ENCODE measurements at places on chromosomes 12 and 14. TPM values are rescaled to one million over a fixed set of nuclear protein-coding genes. Genes with fewer than 3 reads are reported as not detected.

The BCDIN3D gene
- 5.3 TPM for polyA plus RNA-seq

DNA sequence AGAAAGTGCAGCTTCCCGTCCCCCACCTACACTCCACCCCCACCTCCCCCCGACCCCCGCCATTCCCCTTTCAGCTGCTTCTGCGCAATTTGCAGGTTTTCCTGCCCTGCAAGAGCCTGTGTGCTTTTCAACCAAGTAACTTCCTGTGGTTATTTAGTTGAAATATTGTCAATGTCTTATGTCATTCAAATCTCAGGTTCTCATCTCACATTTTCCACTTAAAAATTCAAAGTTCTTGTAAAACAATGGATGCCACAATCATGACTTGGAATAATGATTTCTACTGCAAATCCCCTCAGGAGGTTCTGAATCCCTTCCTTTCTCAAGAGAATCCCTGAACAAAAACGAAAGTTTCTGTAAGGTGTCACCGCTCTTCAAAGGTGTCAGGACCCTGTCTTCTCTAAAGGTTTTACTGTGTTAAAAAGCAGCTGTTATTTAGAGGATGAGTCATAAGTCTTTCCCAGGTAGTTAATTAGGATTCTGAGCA lies 31.6 kb downstream of the WBP11 start:
- peak overlapping the region; percentile 98 for H3K27ac ChIP-seq
- peak; percentile 66 for DNase-seq
- no peaks in the 10 kb centered on the region for H3K36me3 ChIP-seq
- H3K4me3 ChIP-seq: peak overlapping the region; percentile 54

The IL31 gene
- not detected for polyA plus RNA-seq

- no peak overlapping the region for H3K27ac ChIP-seq
- no peaks in the 10 kb centered on the region for H3K27me3 ChIP-seq
- H3K4me3 ChIP-seq: no peak overlapping the region
- H3K36me3 ChIP-seq: no peaks in the 10 kb centered on the region
Observed at GRCh38 chr12:109680264-109681005, 33.2 kb upstream of the FAM222A start.

- no peaks in the 10 kb centered on the region for H3K27me3 ChIP-seq
- no peak overlapping the region for H3K27ac ChIP-seq
- no peak overlapping the region for H3K4me3 ChIP-seq
- H3K36me3 ChIP-seq: no peaks in the 10 kb centered on the region
- DNase-seq: no peak
- H3K4me1 ChIP-seq: no peaks in the 10 kb centered on the region
Observed at GRCh38 chr14:32009221-32009975, 67.7 kb upstream of the ARHGAP5 start.

The TIGAR gene
- polyA plus RNA-seq: 2.7 TPM

GRCh38 chr12:38328306-38328895 lies 11.8 kb downstream of the ALG10B start:
- no peaks in the 10 kb centered on the region for H3K27me3 ChIP-seq
- DNase-seq: peak; percentile 41
- peaks cover 3% of the 10 kb centered on the region for H3K4me1 ChIP-seq
- no peak overlapping the region for H3K27ac ChIP-seq
- H3K4me3 ChIP-seq: no peak overlapping the region
- H3K36me3 ChIP-seq: no peaks in the 10 kb centered on the region

DNA sequence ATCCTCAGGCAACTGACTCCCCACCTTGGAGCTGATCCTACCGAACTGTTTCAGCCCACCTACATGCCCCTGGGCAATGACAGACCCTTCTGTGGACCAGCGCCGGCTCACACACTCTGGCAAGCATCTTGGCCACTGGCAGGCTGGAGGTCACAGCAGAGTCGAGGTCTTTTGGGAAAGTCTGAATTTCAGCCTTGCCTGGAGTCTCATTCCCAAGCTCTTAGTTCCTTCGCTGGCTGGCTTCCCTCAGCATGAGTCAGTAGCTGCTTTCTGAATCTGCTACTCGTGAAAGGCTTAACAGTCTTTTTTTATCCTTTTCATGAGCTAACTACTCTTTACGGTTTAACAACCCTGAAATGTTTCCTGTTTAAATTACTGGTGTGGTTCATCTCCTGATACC lies 44.5 kb downstream of the ASCL4 start:
- no peaks in the 10 kb centered on the region for H3K4me1 ChIP-seq
- H3K36me3 ChIP-seq: no peaks in the 10 kb centered on the region
- no peak for DNase-seq
- H3K27ac ChIP-seq: no peak overlapping the region
- no peaks in the 10 kb centered on the region for H3K27me3 ChIP-seq

The BDKRB2 gene
- not detected for polyA plus RNA-seq

DNA sequence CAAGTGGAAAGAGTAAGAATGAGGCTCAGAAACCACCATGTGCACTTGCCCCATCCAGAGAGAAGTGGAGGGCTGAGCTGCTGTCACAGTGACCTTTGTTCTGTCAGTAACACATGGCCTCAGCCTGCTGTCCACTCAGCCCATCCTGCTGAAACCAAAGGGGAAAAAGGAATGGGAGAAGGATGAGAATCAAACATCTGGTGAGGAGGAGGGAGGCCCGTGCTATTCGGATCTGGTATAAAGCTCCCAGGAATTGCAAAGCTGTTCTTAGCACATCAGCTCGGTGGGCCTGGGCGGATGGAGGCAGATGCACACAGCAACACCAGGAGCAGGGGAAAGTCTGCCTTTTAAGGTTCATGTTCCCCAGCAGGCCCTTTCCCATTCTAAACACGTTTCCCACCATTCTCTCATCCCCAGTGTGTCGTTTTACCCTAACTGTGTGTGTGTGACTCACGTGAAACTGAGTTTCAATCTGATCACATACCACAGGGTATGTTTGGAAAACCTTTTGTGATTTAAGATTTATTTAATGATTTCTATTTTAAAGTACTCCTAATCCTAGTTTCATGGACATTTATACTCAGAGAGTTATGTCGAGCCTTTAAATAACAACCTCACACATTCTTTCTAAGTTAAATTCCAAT lies 36.8 kb downstream of the RTRAF start:
- H3K27ac ChIP-seq: no peak overlapping the region
- no peak overlapping the region for H3K4me3 ChIP-seq
- peaks cover 3% of the 10 kb centered on the region for H3K4me1 ChIP-seq
- H3K36me3 ChIP-seq: no peaks in the 10 kb centered on the region
- no peaks in the 10 kb centered on the region for H3K27me3 ChIP-seq

The VSIG10 gene
- polyA plus RNA-seq: not detected

- no peak overlapping the region for H3K27ac ChIP-seq
- no peak for DNase-seq
- H3K4me1 ChIP-seq: no peaks in the 10 kb centered on the region
- no peaks in the 10 kb centered on the region for H3K27me3 ChIP-seq
- no peak overlapping the region for H3K4me3 ChIP-seq
Observed at GRCh38 chr14:33376510-33376909, 437.8 kb downstream of the NPAS3 start.

The LRP1-AS gene
- polyA plus RNA-seq: not detected

- H3K36me3 ChIP-seq: no peaks in the 10 kb centered on the region
- no peak overlapping the region for H3K4me3 ChIP-seq
- DNase-seq: no peak
- H3K27me3 ChIP-seq: no peaks in the 10 kb centered on the region
Observed at GRCh38 chr12:101231636-101232035, 21.6 kb upstream of the SLC5A8 start.

GRCh38 chr12:57145460-57146059 lies 1.9 kb downstream of the LRP1-AS start:
- DNase-seq: no peak
- H3K4me1 ChIP-seq: no peaks in the 10 kb centered on the region
- no peak overlapping the region for H3K27ac ChIP-seq
- H3K27me3 ChIP-seq: no peaks in the 10 kb centered on the region
- no peaks in the 10 kb centered on the region for H3K36me3 ChIP-seq

- peaks cover 45% of the 10 kb centered on the region for H3K36me3 ChIP-seq
- no peaks in the 10 kb centered on the region for H3K4me1 ChIP-seq
- DNase-seq: no peak
- no peaks in the 10 kb centered on the region for H3K27me3 ChIP-seq
- no peak overlapping the region for H3K27ac ChIP-seq
- H3K4me3 ChIP-seq: no peak overlapping the region
Observed at GRCh38 chr12:4308334-4308950, 12.6 kb upstream of the TIGAR start.

- no peaks in the 10 kb centered on the region for H3K4me1 ChIP-seq
- H3K27me3 ChIP-seq: no peaks in the 10 kb centered on the region
- H3K4me3 ChIP-seq: no peak overlapping the region
- H3K27ac ChIP-seq: no peak overlapping the region
- DNase-seq: no peak
- H3K36me3 ChIP-seq: no peaks in the 10 kb centered on the region
Observed at GRCh38 chr14:95389471-95390011, 69.8 kb upstream of the CLMN start.

GRCh38 chr12:17214929-17215328 lies 609.0 kb upstream of the LMO3 start:
- no peak overlapping the region for H3K27ac ChIP-seq
- H3K36me3 ChIP-seq: no peaks in the 10 kb centered on the region
- no peak for DNase-seq
- H3K4me1 ChIP-seq: no peaks in the 10 kb centered on the region
- H3K4me3 ChIP-seq: no peak overlapping the region

GRCh38 chr12:95591731-95592130 lies 40.5 kb upstream of the USP44 start:
- no peaks in the 10 kb centered on the region for H3K36me3 ChIP-seq
- H3K4me1 ChIP-seq: no peaks in the 10 kb centered on the region
- H3K4me3 ChIP-seq: no peak overlapping the region
- DNase-seq: no peak
- no peaks in the 10 kb centered on the region for H3K27me3 ChIP-seq
- H3K27ac ChIP-seq: no peak overlapping the region

The GRIP1 gene
- polyA plus RNA-seq: 0.52 TPM

The MMP19 gene
- polyA plus RNA-seq: not detected

DNA sequence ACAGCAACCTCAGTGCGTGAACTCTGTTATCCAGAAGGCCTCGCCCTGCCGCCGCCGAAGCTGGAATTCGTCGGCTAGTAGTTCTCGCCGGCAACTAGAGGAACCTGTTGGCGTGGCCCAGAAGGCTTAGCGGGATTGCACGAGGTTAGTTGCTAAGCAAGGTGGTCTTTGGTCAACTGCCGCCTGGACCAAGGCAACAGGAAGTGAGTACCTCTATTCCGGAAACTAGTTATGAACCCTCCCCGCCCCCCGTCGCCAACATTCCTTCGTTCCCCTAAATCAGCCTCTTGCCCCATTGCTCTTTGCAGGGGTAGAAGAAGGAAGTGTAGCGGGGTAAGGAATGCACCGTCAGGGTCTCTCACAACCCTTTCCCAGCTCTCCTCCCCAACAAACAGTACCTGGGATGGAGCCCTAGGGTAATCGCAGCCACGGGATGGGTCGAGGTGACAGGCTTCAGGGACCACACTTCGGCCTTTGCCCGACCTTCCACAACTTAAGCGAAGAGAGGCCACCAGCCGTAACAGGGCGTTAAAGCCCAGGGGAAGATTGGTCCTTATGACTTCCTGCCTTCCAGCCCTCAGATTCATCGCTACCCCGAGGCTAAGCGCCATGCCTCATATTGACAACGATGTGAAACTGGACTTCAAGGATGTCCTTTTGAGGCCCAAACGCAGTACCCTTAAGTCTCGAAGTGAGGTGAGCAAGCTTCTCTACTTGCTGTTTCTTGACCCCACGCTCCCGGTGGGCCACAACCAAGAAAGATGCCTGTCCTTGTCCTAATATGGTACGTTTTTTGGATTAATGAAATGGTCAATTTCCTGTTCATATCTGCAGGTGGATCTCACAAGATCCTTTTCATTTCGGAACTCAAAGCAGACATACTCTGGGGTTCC lies at the start of gene GMPR2:
GMPR2 (plus strand) TSS at position 285 of the 893 bp plus-strand sequence; CDS start at position 610, 325 bp downstream.
- no peak for DNase-seq
- H3K27ac ChIP-seq: peak within 1 kb of the TSS; percentile 88
- no peaks in the 10 kb centered on the region for H3K27me3 ChIP-seq
- H3K36me3 ChIP-seq: peaks cover 35% of the 10 kb centered on the region

GRCh38 chr14:34098045-34098984 lies 147.4 kb upstream of the EGLN3 start:
- no peak overlapping the region for H3K27ac ChIP-seq
- H3K4me3 ChIP-seq: no peak overlapping the region
- H3K4me1 ChIP-seq: peaks cover 6% of the 10 kb centered on the region
- H3K36me3 ChIP-seq: no peaks in the 10 kb centered on the region

- no peaks in the 10 kb centered on the region for H3K36me3 ChIP-seq
- no peaks in the 10 kb centered on the region for H3K4me1 ChIP-seq
- H3K4me3 ChIP-seq: no peak overlapping the region
- no peaks in the 10 kb centered on the region for H3K27me3 ChIP-seq
Observed at GRCh38 chr12:129067491-129067890, 214.2 kb downstream of the GLT1D1 start.

The GPR137C gene
- polyA plus RNA-seq: not detected

DNA sequence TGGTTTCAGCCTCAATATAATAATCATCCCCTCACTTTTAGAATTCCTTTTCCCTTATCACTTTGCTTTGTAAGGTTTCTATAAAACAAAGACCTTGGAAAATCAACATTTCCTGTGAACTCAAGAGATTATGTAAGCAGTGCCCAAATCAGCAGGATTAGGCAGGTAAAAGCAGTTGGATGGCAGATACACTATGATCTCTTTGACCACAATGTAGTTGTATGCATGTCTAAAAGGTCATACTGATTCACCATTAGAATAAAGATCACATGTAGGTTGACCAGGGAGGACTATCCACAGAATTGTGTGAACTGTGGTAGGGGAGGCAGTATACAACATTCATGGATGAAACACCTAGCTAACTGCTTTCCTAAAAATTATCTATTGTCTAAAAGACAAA lies 57.5 kb downstream of the DENND5B start:
- no peaks in the 10 kb centered on the region for H3K4me1 ChIP-seq
- no peak for DNase-seq
- no peaks in the 10 kb centered on the region for H3K36me3 ChIP-seq
- H3K4me3 ChIP-seq: no peak overlapping the region

GRCh38 chr12:49741882-49742620 lies 694 bp downstream of the TMBIM6 start:
- peaks cover 53% of the 10 kb centered on the region for H3K4me1 ChIP-seq
- H3K27me3 ChIP-seq: no peaks in the 10 kb centered on the region
- H3K36me3 ChIP-seq: no peaks in the 10 kb centered on the region
- peak overlapping the region; percentile 27 for H3K4me3 ChIP-seq
- peak overlapping the region; percentile 99 for H3K27ac ChIP-seq

DNA sequence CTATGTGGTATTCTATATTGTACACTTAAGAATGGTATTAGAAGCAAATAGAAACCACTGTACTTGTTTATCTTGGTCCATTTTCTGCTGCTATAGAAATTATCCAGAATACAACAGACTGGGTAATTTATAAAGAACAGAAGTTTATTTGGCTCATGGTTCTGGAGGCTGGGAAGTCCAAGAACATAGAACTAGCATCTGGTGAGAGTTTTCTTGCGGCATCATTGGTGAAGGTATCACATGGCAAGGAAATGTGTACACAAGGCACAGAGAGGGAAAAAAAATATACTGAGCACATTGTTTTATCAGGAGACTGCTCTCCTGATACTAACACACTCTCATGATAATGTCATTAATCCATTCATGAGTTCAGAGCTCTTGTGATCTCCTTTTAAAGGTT lies 130.3 kb upstream of the STXBP6 start:
- DNase-seq: no peak
- no peak overlapping the region for H3K27ac ChIP-seq
- no peaks in the 10 kb centered on the region for H3K4me1 ChIP-seq
- no peaks in the 10 kb centered on the region for H3K36me3 ChIP-seq
- no peaks in the 10 kb centered on the region for H3K27me3 ChIP-seq

The LMNTD1 gene
- not detected for polyA plus RNA-seq

GRCh38 chr12:79681008-79681590 lies 9.7 kb downstream of the PAWR start:
- no peaks in the 10 kb centered on the region for H3K4me1 ChIP-seq
- H3K27me3 ChIP-seq: no peaks in the 10 kb centered on the region
- H3K27ac ChIP-seq: no peak overlapping the region
- DNase-seq: no peak
- H3K36me3 ChIP-seq: no peaks in the 10 kb centered on the region

The OLR1 gene
- polyA plus RNA-seq: not detected

The PPP1R1A gene
- not detected for polyA plus RNA-seq

The HOXC6 gene
- polyA plus RNA-seq: not detected
